ENCODE measurements at places on chromosomes 7 and 10.

- DNase-seq, result no peak
Measured at GRCh38 chr7:1673581-1674118, 3.6 kb downstream of the ELFN1 start.

GRCh38 chr7:96359876-96360275, 38.0 kb upstream of the SLC25A13 start:
- DNase-seq, result no peak

- DNase-seq, result no peak
Measured at GRCh38 chr7:3964980-3965606, 664.0 kb downstream of the SDK1 start.

DNA sequence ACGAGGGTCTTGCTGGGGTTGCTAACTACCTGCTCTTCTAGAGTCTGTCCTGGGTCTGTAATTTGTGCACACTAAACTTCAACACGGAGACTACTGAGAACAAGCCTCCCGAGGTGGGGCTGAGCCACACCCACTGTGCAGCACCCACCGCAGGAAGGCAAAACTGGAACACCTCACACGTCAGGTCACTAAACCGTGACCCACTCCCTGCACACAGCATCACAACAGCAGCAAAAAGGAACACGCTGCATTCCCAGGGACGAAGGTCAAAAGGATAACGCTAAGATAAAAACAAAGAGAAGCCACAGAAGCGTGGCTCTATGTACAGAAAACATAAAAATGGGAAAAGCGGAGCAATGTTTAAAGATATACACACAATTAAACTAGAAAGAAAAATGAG, 170.1 kb downstream of the MAD1L1 start:
- no peak for DNase-seq

- DNase-seq, result no peak
Measured at GRCh38 chr10:96576277-96576980, 10.4 kb downstream of the TM9SF3 start.
